ENCODE measurements at places on chromosomes 7 and 10.

DNA sequence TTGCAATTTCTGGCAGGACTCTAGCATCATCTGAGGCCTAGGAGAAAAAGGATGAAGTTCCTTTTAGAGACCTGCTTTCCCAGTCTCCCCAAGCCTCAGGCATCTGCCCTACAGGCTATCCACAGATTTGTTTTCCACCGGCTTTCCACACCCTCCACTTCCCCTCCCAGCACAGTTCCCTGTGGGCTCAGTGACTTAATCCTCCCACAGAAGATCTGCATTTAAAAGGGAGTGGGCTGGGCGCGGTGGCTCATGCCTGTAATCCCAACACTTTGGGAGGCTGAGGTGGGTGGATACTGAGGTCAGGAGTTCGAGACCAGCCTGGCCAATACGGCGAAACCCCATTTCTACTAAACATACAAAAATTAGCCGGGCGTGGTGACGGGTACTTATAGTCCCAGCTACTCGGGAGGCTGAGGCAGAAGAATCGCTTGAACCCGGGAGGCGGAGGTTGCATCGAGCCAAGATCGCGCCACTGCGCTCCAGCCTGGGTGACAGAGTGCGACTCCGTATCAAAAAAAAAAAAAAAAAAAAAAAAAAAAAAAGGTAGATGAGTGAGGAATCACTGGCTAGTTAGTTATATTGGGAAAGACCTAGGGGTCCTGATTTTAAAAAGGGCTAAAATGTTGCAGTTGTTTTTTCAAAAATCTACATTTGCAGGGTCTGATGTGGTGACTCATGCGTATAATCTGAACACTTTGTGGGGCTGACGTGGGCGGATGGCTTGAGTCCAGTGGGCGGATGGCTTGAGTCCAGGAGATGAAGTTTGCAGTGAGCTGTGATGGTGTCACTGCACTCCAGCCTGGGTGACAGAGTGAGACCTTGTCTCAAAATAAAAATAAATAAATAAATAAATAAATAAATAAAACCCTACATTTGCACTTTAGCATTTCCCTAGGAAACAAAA is 119.5 kb downstream of the BAMBI start:
- DNase-seq: peak; percentile 8

- DNase-seq: no peak
Measured at GRCh38 chr7:1915956-1916600, 246.0 kb downstream of the ELFN1 start.

DNA sequence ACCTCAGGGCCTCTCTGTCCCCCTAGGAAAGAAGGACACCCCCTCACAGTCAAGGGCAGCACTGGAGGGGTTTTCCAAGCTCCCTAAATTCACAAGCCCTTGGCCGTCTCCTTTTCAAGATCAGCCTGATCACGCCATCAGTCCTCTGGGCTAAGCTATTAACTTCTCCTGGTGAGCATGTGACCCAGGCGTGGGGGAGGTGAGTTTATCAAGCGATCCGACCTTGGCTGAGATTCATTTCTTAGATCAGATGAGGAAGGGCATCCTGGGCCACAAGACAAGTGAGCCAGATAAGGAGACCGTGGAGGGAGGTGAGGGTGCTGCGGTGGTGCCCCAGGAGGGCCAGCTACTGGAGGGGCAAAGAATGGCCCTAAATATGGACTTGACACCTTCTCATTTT is 19.2 kb upstream of the EN2 start:
- no peak for DNase-seq

DNA sequence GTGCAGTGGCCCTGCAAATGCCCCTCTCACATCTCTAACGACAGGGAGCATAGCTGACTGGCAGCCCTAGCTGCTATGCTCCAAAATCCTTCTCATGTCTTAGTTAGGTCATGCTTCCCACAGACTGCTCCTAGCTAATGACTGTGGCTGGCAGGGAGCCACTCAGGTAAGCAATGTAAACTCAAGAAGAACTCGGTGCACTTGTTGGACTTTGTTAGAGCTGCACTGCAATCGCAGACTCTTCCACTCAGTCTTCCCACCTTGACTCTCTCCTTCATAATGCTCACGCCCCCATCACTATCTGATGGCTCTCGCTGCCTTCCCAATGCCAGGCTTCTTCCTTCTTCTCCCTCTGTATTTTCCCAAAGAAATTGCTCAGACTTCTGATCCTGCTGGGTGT is 24.0 kb downstream of the OR9A2 start:
- DNase-seq: no peak

DNA sequence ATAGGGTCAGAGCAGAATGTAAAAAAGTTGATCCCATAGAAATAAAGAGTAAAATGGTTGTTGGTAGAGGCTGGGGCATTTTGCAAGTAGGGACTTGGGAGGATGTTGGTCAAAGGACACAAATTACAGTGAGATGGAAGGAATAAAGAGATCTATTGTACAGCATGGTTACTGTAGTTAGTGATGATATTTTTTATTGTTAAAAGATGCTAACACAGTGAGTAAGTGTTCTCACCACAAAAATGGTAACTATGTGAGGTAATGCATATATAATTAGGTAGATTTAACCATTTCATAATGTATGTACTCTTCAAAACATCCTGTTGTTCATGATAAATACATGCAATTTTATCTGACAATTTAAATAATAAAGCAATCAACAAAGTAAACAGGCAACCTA is 280.7 kb upstream of the MAGI2 start:
- no peak for DNase-seq

DNA sequence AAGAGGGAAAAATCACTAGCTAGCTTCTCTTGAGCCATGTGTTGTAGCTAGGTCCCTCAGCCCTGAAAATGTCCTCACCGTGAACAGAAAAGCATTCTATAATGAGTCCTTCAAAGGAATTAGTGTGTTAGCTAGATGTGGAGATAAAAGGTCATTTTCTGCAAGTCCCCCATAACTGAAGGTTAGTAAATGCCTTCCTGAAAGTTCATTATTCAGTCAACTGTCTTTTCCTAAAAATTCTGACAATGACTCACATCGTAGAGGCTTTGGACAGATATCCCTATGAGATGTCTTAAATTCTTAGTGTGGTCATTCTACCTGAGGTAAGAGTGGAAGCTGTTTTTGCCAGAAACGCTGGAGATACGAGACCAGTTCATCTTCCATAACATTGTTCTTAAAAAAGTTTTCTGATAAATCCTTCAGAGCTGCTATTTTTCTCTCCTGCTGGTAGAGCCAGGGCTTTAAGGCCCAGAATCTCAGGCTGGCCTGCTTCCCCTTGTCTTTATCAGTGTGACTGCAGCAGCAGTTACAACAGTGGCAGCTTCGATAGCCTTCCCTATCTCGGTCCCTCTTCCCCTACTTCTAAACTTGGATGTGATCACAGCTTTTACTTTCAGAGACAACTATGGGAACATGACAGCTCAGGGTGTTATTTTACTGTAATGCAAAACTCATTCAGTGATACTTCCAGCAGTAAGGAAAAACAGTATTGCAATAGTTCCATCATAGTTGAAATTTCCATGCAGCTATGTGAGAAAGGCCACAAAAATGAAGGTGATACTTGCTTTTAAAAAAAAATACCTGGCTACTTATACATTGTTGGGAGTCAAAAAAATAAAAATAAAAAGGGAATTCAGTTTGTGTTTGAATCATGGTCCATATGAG is 37.3 kb upstream of the PRKAR2B start:
- DNase-seq: no peak

DNA sequence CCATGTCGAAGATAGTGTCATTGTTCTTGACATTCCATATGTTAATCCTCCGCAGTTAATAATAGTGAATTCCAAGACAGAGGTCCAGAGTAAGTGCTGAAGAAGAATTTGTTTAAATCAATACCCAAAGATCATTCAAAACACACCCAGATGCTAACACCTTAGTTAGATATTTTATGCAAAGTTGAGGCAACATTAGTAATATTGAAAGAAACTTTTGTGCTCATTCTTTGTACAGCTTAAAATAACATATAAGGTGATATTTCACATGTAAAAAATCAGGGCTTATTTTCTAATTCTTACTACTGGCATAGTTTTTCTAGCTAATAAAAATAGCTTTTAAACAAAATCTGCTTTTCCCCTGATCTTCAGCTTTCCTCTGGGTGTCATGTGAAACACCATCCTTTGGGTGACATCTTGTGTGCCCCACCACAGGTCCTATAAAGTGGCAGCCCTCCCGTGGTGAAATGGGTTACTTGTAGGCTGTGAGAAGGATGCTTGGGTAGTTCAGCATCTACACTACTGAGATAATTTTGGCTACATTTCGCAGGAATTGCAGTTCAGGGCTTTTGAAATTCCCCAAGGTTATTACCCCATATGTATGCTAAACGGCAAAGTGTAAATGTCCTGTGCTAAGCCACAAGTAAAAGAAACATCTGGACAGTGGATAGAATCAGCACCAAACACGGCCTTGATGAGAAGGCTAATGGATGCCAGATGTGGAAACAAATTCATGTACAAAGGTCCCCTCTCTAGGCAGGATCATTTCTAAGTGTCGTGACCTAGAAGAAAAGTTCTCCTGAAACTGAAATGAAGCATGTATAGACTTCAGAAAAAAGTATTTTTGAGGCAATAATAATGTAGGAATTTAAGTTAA is 105.4 kb downstream of the GRM3 start:
- DNase-seq: no peak

DNA sequence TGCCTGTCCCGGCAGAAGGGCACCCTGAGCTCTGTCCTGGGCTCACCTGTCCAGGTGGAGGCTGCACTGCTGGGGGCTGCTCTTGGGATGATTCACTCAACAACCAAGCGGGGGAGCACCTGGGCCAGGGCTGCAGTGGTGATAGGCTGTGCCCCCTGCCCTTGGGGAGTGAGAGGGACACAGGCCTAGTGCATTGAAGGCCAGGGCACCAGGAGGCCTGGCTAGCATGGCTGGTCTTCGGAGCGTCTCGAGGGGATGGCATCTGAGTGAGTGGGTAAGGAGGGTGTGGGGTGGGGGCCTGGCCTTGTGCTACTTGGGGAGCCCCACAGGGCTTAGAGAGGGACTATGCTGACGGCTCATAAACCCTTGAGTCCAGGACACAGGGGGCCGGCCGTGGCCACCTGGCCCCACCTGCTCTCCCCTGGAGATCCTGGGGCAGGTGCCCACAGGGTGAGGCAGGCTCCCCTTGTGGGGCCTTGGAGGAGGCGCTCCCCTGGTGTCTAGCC is 3.1 kb downstream of the PWWP2B start:
- no peak for DNase-seq

Measured in GM04504 (cell line).